ENCODE measurements at places on chromosomes 12 and 14.

- ATAC-seq: no peak
Measured at GRCh38 chr14:74904635-74905503, 18.2 kb downstream of the RPS6KL1 start.

GRCh38 chr12:50923361-50924130 is 28.8 kb upstream of the HIGD1C start:
- no peak for ATAC-seq

DNA sequence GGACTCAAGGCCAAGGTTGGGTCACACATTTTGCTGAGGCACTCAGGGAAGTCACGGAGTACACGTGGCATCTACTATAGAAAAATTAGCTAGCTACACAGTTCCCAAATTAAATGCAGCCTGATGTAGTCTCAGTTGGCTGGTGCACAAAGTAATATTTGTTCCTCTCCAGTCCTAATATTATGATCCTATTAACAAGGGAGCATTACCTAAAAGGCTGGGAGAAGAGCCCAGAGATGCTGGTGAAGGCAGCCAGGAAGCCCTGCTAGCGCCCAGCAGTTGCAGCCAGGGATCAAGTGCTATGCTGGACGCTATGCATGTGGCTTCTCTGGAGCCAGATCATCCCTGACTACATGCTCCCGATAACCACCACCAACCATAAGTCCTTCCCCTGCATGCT is 88.0 kb upstream of the GSC start:
- ATAC-seq: no peak

DNA sequence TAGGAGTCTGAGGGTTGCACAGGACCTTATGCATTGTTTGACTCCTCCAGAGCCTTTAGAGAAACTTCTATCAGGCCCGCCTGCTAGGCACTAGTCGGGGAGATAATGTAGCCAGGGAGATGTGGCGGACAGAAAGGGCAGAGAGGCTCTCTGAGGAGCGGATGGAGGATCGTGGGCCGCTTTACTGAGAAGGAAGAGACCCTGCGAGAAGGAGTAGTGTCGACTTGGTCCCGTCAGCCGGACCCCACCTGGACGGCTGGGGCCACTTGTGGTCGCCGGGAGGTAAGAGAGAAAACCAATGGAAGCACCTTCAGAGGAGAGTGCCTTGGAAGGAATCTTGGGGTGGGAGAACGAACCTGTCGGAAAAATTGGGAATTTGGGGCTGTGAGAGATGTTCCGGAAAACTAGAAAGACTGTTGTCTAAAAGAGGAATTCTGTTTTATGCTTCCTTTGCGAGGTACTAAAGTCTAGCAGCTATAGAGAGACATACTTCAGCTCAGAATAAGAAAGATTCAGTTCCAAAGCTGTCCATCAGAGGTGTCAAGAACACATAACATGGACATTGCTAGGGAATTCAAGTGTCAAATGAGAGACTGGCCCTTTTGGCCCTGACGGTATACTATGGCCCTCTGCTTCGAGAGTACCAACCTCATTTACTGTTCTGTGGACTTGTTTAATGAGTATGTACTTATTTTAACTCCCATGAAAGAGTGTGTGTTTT is 660 bp upstream of the MCRS1 start:
- ATAC-seq: peak; percentile 33

DNA sequence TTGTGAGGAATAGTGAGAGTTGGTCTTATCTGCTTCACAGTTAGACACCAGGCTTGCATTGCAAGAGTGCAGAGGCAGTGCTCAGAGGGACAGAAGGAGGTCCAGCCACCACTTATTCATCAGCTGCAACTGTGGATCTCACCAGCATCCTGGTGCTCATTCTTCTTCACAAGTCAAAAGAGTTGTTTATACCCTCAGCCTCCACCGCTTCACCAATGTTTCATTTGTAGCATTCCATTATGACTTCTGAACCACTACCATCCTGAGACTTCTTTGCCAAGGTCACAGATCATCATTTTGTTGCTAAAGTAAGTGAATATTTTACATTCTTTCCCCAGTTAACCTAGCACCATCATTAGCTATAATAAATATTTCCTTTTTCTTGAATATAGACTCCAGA is 230.5 kb upstream of the KITLG start:
- ATAC-seq: no peak

- ATAC-seq: no peak
Measured at GRCh38 chr14:59247801-59248584, 59.5 kb downstream of the DAAM1 start.

- ATAC-seq: no peak
Measured at GRCh38 chr12:6935371-6936193, 7.8 kb downstream of the ATN1 start.

DNA sequence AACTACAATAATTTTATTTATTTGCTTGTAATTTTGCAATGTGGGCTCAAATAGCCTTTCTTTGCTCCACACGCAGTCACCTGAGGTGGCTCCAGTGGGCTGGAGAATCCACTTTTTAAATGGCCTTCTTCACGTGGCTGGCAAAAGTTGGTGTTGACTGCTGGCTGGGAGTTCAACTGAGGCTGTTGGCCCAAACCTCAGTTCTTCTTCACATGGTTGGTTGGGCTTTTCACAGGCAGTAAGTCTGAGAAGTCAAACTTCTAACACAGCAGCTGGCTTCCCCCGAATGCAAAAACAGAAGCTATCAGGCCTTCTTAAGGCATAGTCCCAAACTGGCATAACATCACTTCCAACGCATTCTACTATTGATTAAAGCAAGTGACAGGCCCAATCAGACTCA is 2.1 kb upstream of the OXA1L start:
- no peak for ATAC-seq

- no peak for ATAC-seq
Measured at GRCh38 chr14:85811340-85811739, 281.4 kb downstream of the FLRT2 start.

- peak; percentile 7 for ATAC-seq
Measured at GRCh38 chr14:45290547-45290946, 37.5 kb upstream of the MIS18BP1 start.

DNA sequence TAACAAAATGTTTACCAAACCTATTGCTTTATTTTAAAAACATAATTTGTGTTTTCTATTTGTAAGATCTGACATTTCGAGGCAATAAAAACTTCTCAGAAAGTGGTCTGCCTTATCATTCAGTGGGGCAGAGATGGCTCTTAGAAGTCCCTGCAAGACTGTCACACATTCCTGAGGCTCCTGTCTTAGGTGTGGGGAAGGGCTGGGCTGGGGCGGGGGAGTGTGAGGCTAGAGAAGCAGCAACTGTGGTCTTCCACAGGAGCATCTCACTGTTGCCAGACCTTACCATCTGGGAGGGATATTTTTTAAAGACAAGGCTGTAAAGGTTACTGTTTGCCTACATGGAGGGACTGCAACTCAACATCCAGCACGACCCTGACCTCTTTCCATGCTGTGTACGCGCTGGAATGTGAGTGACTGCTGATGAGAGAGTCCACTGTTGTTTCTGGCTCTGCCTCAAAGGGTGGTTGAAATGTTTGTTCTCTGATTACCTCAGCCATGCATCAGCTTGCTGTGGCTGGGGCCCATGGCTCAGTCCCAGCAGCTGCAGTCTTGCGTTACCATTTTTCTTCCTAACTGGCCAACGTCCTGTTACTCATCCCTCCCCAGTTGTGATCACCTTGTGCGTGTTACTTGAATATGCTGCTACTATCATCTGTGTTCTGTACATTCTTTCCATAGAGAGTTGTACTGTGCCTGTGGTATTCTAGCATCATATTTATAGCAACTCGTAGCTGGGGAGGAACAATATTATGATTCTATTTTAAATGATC is 12.4 kb downstream of the ERG28 start:
- ATAC-seq: no peak

DNA sequence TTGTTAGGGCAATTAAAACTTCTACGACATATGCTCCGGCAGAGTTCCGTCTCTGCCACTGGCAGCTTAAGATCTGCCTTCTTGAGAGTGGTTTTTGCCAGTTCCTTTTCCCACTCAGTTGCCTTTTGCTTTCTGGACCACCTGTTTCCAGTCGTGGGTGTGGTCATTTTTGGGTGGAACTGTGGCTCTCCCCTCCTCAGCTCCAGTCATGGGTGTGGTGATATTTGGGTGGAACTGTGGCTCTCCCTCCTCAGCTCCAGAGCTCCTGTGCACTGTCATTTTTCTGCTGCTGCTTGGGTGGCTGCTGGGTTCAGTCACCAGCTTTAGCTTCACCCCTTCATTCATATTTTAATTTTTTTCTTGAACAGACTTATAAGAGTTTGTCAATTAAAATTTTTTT is 25.3 kb downstream of the WDR20 start:
- ATAC-seq: no peak

- ATAC-seq: no peak
Measured at GRCh38 chr12:105485321-105485910, 154.9 kb downstream of the C12orf75 start.

GRCh38 chr14:81385886-81386285 is 14.2 kb downstream of the STON2 start:
- ATAC-seq: no peak

- ATAC-seq: peak; percentile 43
Measured at GRCh38 chr14:92513966-92514843, 624 bp downstream of the RIN3 start.

- ATAC-seq: no peak
Measured at GRCh38 chr14:54909817-54910558, 7.4 kb upstream of the GCH1 start.

DNA sequence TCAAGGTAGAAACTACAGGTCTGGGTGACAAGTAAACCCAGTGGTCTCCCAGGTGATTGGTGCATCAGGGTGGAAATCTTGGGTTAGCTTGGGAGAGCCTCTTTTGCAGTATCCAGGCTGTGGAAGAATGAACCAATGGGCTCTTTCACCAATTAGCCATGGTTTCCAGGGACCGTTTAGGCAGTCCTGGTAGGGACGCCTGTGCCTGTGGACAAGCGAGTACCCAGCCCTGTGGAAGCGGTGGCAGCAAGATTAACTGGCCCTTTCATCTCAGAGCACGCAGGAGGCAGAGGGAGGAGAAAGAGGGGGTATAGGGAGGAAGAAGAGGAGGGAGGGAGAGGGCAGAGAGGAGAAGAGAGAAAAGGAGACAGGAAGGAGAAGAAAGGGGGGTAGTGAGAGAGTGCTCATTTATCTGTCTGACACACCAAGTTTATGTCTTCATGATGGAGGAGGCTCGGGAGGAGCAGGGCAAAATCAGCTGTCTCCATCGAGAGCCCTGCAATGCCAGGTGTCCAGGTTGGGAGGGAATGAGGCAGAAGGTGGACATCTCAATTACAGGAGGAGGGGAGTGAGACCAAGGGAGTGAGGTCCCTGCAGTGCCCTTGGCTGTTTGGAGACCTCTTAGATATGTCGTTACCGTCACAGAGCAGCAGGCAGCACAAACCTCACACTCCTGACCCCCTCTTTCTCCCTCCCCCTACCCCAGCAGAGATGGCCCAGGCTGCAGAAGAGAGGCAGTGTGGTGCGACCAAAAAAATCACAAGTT is 4.6 kb upstream of the ZDHHC22 start:
- no peak for ATAC-seq

DNA sequence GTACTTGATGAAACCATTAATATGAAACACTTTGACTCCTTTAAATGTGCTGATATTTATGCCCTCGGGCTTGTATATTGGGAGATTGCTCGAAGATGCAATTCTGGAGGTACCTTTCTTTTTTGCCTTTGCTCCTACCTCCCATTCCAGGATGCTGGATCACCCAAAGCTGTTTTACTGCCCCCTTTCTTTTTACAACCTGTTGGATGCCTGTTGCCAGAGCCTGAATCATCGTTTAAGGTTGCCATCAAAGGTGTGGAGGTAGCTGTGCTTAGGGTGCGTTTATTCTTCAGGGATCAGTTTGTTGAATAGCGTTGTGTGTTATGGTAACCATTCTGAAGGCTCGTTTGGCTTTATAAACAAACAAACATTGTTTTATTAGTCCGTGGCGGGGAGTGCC is 19.9 kb upstream of the TAMALIN start:
- no peak for ATAC-seq

- ATAC-seq: peak; percentile 72
Measured at GRCh38 chr12:113184098-113184899, 979 bp downstream of the DDX54 start.

DNA sequence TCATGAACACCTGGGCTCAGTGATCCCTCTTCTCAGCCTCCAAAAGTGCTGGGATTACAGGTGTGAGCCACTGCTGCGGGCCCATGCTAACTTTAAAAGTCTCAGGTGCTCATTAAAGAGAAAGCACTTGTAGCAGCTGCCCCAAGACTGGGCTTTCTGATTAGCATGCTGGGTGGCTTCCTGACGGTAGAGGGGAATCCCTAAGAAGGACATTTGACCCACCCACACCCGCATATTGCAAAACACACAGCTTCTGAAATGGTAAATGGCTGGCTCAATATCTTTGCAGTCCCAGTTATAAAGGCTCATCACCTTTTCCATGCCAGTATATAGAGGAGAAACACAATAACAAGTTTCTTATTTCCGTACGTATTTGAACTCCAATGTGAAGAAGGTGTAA is 19.3 kb upstream of the BICD1 start:
- no peak for ATAC-seq

- ATAC-seq: no peak
Measured at GRCh38 chr14:55126932-55127459, 2.1 kb upstream of the LGALS3 start.

GRCh38 chr12:105721051-105721825 is 390.7 kb downstream of the C12orf75 start:
- no peak for ATAC-seq

GRCh38 chr14:48690349-48690748 is 895.8 kb downstream of the RPS29 start:
- no peak for ATAC-seq

DNA sequence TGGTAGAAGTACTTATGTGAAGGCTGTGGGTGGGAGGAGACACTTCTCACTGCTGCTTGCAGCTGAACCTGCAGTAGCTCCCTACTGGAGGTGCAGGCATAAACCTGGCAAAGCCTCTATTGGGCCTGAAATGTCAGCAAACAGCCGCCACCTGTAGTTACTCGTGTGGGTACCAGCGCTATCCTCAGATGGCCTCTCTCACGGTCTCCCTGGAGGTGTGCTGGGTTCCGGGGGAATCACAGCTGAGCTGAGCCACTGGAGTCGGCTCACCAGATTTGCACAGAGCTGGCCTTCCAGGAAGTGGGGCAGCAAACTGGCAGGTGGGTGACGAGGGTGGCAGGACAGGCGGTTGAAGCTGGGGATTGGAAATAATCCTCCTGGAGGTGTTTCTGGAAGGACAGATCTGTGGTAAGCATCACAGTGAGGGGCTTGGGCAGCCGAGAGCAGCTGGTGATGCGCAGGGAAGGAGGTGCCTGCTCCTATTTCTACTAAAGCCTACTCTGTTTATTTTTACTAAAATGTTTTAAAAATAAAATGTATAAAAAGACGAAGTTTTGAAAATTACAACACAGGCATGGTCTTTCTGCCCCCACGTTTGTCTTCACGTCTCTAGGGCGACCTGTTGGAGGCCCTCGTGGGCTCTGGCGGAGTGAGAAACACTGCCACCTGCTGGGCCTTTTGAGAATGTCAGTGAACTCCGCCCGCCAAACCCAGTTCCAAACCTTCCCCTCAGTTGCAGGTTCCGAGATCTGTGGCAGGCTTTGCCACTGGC is 67.8 kb upstream of the PLEKHG3 start:
- ATAC-seq: peak; percentile 93

GRCh38 chr12:105316931-105317852 is 13.3 kb upstream of the C12orf75 start:
- no peak for ATAC-seq

GRCh38 chr12:132642846-132643835 is 24.6 kb downstream of the P2RX2 start:
- ATAC-seq: no peak
